ENCODE measurements at places on chromosomes 5 and 9.

DNA sequence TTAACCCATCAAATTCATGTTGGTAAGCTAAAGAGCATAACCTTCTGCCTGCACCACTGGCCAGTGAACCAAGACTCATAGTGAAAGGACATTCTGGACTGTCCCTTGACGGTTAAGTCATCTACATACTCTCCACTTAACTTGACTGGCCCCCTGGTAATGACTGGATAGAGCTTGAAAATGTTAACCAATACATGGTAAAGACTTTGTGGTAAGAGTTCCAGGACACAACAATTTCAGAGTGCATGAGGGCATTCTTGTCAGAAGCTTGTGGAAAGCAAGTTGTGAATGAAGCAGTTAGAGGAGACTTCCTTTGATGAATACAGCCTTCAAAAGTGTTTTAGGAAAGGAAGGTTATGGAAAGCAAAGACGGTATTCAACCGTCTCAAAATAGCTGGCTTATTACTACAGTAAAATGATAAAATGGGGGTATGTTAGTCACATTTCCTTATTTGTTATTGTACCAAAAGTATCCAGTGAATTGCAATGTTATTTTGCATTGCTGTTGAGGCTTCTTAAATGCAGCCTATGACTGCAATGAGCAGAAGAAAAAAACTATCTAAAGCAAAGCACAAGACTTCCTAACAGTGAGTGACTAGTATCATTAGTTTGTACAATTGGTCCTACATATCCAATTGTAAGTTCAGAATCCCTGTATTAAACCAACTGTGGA is 47.2 kb upstream of the DAB2 start:
- no peak for DNase-seq

- DNase-seq = no peak
These were observed 2.9 kb upstream of the NDST1 start for GRCh38 chr5:150505041-150505511.

DNA sequence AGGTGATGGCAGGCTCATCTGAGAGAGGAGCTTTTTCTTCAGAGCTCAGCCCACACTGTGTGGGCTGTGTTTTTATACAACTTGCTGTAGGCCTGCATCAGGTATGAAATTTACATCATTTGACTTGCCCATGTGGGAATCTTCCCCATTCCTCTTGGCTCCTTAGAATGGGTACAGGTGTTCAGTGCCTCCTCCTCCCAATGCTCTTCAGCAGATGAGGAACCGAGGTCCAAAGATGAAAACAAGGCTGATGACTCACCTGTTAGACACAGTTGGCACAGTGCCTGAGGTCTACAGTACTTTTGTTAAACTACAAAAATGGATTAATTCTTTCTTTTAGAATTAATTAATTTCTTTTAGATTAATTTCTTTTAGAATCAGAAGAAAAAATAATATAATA is 20.8 kb downstream of the PAPPA start:
- no peak for DNase-seq

GRCh38 chr9:98810102-98810842 is 2.8 kb downstream of the GALNT12 start:
- DNase-seq = no peak

GRCh38 chr5:56527174-56527573 is 288.2 kb upstream of the MAP3K1 start:
- DNase-seq = no peak

GRCh38 chr9:89677702-89678395 is 73.0 kb downstream of the GADD45G start:
- DNase-seq = no peak

DNA sequence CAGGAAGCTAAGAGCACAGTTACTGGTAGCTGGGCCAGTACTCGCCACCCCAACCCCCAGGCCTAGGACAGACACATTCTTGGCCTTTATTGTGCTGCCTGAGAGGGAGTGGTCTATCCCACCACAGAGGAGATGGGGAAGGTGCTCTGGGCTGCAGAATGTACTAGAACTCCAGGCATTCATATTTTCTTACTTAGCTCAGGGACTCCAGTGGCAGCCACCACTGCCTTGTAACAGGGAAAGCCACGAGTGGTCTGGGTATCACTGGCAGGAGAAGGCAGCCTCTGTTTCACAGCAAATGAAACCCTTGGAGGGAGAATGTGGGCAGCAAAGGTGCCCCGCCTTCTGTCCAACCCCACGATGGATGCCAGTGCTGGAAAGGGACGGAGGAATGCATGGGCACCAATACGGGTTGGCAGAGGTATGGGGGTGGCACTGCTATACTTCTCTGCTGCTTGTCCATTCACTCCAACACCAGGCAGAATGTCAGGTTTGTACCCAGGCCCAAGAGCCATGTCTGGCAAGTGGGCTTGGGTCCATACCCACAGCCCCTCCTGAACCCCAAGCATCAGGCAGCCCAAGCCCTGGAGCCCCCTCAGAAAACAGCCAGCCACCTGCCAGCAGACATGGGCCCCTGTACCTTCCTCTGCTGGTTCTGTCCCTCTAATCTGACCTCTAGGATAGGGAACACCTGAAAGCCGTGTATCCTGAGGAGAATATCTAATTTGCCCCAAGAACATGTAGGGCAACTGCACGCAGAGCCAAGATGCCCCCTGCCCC is 4.6 kb downstream of the SEPTIN8 start:
- no peak for DNase-seq

GRCh38 chr9:134205672-134206310 is 41.4 kb upstream of the RNU6ATAC start:
- DNase-seq = no peak

Data from omental fat pad (tissue), 4 donors.